SJCRH30 (cell line): ENCODE measurements at places on chromosomes 5 and 9.

DNA sequence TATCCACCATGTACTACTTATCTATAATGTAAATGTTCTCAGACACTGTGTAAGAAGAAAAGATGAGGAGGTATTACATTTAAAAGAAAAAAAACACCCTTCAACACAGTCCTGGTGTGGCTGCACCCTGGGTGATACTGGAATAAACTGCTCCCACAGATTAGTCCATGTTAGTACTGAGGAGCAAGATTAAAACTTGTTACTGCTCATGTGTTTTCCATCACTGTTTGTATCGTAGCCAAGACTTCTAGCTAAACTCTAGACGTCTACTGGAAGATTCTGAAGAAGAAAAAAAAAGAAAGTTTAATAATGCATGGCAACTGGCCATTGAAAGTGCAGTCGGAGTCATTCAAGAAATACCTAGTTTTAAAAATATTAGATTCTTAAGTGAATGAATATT lies at the start of gene ASPN:
Gene ASPN (minus strand): TSS at position 178 of the 400 bp plus-strand sequence.
- DNase-seq, result no peak

DNA sequence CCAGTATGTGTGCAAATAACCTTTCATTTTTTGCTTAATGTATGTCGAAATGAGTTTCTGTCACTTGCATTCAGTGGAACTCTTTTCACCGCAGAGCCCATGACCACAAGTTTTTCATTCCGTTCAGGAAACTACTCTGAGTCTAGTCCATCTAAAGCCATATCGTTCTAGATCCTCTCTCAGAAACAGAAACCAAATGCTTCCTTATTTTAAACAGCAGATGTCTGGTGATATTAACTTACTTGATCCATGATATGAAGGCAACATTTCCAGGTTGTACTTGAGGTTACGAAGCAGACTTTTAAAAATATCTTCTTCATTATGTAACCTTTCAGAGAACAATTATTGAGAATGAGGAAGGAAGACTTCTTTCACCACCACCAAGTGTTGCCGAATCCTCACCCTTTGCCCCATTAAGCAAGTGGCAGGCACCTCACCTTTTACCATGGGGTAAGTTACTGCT lies 72.4 kb upstream of the GNAQ start:
- DNase-seq, result no peak

- DNase-seq, result no peak
Observed at GRCh38 chr5:82640916-82641315, 362.8 kb upstream of the RPS23 start.

DNA sequence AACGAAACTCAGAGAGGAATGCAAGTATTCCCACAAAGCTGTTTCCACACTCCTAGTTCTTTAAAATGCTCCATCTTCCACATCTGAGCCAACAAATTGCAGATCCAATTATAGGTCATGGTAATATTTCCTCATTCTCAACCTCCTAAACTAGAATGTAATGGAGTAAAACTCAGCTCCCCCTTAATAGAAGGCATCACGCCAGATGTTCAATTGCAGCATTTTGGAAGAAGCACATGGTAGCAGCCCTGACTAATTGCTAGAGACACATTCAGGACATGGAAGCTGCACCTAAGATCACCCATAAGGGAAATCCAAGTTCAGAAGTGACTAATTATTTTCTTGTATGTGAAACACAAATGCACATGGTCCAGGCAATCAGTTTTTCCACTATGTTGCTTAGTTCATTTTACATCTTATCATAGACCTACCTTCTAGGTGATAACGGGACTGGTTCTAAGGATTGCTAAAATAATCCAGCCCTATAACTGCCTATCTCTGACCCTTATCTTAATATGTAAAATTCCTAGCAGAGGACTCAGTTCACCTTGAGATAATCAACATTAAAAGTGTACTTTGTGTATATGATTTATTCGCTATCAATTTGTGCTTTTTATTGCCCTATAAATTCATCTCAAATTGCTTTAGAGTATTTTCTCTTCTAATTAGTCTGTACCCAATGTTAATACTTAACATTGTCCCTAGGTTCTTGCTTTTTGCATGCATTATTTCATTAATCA lies 75.1 kb downstream of the GABRB2 start:
- no peak for DNase-seq

GRCh38 chr5:56838409-56839039 lies 23.2 kb downstream of the MAP3K1 start:
- no peak for DNase-seq

DNA sequence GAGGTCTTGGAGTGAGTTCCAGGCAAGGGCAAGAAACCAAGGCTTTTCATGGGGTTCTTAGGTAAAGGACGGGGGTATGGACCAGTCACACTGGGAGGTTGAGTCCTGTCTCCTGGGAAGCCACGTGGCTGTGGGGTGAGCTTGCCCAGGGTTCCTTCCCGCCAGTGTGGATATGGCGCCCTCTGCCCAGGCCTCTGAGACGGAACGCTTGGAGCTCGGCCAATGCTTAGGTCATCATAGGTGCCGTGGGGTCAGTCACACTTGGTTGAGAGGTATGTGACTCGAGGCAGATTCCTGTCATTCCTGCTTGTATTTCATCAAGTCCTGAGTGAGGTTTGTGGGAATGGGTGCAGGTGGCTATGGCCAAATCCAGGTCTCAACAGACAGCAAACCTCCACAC lies 46.2 kb downstream of the TENT4A start:
- DNase-seq, result peak; percentile 13

DNA sequence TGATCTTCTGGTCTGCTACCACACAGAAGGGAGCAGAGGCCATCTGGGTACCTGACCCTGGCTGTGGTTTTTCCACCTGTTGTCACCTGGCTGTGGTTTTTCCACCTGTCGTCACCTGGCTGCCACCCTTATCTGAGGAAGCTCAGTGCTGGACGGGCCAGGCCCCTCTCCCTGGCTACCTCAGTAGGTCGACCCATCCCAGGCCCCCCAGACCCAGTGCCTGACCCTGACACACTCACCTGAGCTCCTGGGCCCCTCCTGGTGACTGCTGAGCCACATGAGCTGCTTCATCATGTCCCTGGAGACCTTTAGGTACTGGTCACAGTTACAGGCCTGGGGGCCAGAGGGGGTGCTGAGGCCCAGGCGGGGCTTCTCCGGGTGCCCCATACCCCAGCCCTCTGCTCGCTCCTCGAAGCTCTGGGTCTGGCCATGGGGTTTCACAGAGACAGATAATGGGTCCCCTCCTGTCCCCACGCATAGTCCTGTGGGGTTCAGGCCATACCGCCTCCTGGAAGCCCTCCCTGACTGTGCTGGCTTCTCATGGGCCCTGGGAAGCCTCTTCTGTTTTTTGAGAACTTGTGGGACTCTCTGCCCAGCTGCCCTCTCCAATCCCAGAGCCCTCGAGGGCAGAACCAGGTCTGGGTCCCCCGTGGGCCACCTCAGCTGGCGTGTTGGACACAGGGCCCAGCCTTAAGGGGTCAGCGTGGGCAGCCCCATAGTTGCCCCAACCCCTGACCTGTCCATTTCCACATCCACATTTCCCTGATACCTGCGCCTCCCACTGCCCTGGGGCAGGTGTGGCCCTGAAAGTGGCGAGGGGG lies 7.5 kb upstream of the NRARP start:
- no peak for DNase-seq

GRCh38 chr5:72070529-72070928 lies 36.7 kb upstream of the MAP1B start:
- DNase-seq, result no peak

GRCh38 chr5:169258372-169259000 lies 42.5 kb downstream of the SLIT3 start:
- DNase-seq, result no peak

GRCh38 chr9:28059192-28059591 lies 485.9 kb upstream of the C9orf72 start:
- peak; percentile 31 for DNase-seq

DNA sequence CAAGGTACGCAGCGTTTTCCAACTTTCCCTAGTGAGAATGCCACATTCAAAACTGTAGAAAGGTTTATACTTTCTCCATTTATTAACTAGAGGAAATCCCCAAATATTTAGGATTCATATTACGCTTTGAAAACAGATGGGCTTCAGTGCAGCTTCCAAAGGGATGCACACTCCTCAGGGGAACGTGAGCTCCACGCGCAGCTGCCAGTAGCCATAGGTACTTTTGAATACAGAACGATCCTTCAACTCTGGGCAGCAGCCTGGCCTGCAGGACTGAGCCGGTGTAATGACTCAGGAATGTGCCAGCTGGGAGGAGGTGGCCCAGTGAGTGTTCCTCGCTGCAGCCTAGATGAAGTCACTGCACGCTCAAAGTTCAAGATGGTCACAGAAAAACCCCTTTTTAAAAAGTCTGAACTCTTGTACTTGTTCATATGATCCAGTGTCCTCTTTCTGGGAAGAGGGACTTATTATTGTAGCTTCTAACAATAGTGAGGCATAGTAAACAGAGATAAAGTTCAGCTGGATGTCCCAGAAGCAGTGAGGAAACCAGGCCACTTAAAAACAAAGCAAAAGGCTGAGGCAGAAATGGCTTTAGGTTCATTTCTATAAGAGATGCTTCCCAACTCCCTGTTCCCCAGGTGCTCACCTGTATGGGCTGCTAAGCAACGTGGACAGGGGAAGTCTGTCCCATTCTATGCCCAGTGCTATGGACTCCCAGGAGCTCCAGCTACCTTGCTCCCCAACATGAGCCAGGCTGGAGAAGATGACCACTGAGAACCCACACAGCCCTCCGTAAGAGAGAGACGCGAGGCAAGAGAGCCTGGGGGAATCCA lies 130.0 kb downstream of the LHFPL2 start:
- peak; percentile 92 for DNase-seq

- DNase-seq, result no peak
Observed at GRCh38 chr9:137156567-137157375, 13.1 kb downstream of the LRRC26 start.

GRCh38 chr5:105508519-105508918 lies 1945.9 kb upstream of the NUDT12 start:
- DNase-seq, result no peak

DNA sequence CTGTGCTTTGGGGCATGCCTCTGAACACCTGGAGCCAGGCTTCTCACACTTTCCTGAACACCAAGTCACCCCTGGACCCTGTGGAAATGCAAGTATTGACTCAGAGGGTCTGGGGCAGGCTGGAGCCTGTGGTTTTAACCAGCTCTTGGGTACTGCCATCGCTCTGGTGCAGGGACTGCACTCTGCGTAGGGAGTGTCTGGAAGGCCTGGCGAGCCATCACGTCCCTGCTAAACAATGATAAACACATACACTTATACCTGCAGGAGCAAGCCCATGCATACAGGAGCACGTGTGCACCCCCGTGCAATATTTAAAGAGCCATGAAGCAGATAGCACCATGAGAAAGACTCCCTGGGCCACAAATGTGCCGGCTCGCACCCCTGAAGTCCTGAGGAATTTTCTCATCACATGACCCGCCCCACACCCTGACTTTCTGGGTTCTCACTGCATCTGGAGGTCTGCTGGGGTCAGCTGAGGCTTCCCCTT lies 267.7 kb downstream of the GADD45G start:
- no peak for DNase-seq

DNA sequence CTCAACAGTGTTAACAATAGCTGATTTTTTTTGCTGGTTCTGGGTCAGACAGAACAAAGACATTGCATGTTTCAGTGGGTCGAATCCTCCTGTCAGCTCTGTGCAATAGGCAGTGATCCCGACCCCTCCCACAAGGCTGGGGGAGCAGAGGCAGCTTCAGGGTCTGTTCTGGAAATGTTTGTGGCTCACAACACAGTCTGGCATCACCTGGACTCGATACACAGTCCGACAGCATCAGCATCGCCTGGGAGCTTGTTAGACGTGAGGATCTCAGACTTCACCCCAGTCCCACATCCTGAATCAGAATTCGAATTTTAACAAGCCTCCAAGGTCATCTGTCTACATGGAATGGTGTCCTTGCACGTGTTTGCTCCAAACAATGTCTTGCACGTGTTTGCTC lies 384.7 kb downstream of the IRX2 start:
- no peak for DNase-seq

DNA sequence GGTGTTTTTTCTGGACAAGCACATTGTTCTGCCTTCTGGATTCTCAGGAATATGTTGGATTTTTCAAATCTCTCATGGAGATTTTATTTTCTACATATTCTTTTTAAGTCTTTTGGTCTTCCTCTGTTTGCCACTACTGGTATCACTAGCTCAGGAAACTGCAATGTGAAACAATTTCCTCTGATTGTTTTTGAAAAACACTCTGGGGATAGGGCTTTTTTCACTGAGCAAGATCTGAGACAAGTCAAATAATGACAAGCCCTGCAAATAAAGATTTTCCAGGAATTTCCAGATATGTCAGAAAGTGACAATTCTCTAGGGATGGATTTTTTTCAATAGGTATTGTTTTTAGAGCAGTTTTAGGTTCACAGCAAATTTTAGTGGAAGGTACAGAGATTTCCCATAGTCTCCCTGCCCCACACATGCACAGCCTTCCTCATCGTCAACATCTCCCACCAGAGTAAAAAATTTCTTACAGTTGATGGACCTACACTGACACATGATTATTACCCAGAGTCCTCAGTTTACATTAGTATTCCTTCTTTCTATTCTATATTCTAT lies 86.9 kb upstream of the TMEM161B start:
- no peak for DNase-seq

DNA sequence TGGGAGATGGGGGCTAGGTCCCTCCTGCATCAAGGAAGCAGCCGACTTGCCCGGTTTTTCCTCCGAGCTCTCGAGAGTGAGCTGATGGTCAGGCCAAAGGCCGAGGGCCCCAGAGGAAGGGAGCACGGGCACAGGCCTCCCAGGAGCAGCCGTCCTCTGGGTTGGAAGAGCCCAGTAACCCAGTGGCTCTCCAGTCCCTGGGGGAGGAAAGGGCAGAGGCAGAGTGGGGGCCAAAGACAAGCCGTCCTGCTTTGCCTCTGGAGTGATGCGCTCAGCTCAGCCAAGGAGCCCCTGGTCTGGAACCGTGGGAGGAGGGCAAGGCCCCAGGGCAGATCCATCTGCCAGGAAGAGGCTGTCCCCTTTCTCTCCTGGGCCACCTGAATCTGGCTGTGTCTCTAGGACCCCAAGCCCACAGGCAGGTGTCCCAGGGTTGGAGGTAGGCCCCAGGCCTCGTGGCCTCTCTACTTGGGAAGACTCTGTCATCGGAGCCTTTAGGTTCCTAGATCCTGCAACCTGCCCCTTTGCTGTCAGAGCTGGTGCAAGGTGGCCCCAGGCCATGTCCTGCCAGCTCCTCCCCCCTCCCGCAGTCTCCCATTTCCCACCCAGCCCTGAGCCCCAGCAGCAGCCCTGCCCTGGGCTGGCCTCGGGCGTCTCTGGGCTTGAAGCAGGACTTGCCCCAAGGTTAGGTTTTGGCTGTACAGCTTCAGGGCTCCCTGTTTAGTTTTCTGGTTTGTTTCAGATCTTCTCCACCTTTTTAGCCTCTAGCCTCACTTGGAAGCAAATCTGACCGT lies 224.1 kb downstream of the CACNA1B start:
- DNase-seq, result no peak

- no peak for DNase-seq
Observed at GRCh38 chr9:110919609-110920008, 118.7 kb downstream of the LPAR1 start.

GRCh38 chr9:95876138-95876444 lies 600 bp downstream of the ERCC6L2 start:
- no peak for DNase-seq

GRCh38 chr9:16309469-16310271 lies 560.8 kb downstream of the BNC2 start:
- no peak for DNase-seq
